NCI-H1694 treated with DMSO at 0.1 percent for 48 hours (cell line): ENCODE measurements at places on chromosomes 2 and 18.

- DNase-seq: no peak
Observed at GRCh38 chr2:28173377-28173776, 219.3 kb upstream of the FOSL2 start.

GRCh38 chr2:46634905-46635304 lies 155.5 kb downstream of the TMEM247 start:
- no peak for DNase-seq

GRCh38 chr2:150081775-150082481 lies 405.5 kb downstream of the RND3 start:
- no peak for DNase-seq

- peak; percentile 95 for DNase-seq
Observed at GRCh38 chr2:46377101-46377581, 79.9 kb downstream of the EPAS1 start.

GRCh38 chr18:23226391-23226790 lies 91.1 kb downstream of the CABLES1 start:
- DNase-seq: no peak

DNA sequence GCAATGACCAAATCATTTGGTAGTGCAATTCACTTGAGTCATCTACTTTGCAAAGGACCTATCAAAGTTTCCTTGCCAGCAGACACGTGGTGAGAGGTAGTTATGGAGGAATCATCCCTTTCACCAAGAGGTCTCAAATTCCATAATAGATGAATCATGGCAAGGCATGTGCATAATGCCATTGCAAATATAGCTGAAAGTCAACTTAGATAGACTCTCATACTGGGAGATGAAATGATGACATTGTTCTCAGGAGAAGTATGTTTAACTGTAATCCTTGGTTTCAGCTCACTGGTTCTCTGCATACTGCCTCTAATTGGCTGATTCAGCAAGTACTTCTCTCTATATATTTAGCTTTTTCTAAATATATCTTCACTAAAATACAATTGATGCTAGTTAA lies 57.2 kb downstream of the CALCRL start:
- no peak for DNase-seq

DNA sequence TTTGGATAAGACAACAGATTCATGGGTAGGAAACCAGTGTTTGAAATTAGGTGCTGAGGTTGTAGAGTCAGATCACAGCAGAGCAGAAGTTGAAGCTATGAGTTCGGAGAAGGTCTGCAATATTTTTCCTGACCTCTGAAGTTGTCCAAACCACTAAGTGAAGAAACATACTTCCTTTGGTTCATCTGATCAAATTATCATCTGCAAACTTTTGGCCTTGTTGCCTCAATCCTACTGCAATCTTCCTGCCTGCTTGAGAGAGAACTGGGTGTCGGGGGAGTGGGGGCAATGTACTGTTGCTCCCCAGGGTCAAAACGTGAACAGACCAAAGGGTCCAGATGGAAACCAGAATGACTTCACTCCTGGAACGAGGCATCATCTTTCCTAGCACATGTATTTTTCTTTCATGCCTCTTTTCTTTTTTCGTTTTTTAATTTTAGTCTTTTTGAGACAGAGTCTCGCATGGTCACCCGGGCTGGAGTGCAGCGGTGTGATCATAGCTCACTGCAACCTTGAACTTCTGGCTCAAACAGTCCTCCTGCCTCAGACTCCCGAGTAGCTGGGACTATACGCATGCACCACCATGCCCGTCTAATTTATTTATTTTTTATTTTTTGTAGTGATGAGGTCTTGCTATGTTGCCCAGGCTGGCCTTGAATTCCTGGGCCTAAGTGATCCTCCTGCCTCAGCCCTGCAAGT lies 42.7 kb downstream of the RAB31 start:
- no peak for DNase-seq

DNA sequence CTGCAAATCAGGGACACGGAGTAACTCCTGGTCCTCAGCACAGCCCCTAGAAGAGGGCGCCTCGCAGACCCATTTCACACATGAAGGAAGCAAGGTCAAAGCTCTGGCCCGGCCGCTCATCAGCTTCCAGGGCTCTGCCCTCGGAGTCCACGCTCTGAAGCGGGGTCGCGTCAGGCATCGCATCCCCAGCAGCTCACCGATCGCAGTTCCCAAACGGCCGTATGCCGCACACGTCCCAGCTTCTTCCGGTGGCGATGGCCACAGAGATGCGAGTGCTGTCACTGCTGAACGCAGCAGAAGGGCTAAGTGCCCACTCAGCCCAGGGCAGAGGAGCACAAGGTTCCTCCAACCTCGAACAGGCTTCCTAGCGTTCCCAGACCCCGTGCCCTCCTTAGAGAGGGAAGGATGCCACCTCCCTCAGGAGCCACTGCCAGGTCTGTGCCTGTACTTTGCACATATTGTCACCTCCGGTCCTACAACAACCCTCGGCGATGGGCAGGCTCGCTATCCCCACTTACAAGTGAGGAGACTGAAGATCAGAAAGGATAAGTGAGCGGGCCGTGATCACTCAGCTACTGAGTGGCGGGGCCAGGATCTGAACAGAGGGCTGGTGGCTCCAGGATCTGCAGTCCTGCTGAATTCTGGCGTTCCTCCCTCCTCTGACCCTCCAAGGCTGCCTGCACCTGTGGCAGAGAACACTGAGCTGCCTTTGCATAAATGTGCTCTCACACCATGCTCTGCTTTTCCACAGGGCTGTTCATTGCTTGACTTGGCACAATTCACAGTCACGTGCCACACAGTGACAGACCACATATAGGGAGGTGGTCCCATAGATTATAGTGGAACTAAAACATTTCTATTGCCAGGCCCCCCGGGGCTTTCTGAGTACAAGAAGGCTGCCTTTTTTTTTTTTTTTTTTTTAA lies 71.4 kb downstream of the COPS8 start:
- no peak for DNase-seq

- DNase-seq: no peak
Observed at GRCh38 chr2:810397-810796, 133.2 kb upstream of the TMEM18 start.

DNA sequence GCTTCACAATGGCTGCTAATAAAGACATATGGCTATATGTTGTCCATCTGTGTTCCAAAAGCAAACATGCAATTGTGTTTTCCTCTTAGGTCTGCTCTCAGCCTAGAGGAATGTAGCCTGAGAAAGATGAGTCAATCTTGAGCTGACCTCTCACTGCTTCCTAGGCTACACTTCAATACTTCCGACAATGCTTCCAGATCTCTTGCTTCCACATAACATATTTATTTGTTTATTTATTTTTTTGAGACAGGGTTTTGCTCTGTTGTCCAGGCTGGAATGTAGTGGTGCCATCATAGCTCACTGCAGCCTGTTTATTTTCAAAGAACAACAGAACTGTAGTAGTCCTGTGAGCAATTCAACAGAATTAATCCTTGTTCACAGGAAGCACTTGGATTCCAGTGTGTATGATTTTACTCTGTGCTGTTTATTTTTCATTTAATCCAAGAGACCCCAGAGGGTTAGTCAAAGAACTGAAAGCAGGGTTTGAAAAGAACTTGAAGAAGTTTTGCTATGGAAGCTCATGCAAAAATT lies 437.9 kb downstream of the TXNL1 start:
- DNase-seq: no peak
